ENCODE measurements at places on chromosomes 12 and 14.

DNA sequence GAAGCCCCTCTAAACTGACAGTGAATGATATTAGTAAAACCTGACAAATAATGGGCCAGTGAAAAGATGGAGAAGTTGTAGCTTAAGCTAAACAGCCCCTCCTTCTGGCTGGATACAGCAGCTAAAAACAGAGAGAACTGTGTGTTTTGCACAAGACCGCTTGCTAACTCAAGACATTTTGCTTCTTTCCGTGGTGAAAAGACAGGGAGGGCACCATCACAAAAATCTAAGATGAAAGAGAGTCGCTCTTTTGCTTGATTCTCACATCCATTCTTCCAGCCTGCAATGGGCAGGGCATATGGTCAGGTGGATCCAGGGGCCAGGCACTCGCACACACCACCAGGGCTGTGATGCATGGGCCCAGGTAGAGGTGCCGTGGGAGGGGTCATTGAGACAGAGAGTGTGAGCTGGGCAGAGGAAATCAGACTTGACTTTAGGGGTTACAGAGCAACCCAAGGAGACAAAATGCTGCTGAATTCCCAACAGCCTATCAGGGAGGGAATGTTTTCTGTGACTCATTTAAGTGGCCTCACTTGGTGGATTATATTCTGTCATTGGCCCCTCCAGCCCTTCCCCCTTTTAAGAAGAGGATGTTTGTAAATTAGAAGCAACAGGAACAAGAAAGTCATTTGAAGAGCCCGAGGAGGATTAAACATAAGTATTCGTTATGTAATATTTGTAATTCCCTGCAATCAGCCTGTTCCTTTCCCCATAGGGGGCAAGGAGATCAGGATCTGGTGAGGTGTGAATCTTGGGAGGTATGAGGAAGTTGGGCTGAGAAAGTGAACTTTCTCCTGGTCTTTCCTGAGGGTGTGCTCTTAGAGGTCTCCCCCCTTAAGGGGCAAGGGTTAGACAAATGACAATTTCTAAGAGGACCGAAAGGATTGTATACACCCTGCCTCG is 12.3 kb downstream of the EMP1 start:
- no peak for DNase-seq

- DNase-seq, result peak; percentile 65
These were observed at the start of gene IFT81 for GRCh38 chr12:110124269-110124995. Gene IFT81, plus strand, starts transcription at chr12:110124357. Its CDS starts 3,024 bp downstream, at chr12:110127381.

- no peak for DNase-seq
These were observed 82.1 kb upstream of the BDKRB2 start for GRCh38 chr14:96122496-96122895.

DNA sequence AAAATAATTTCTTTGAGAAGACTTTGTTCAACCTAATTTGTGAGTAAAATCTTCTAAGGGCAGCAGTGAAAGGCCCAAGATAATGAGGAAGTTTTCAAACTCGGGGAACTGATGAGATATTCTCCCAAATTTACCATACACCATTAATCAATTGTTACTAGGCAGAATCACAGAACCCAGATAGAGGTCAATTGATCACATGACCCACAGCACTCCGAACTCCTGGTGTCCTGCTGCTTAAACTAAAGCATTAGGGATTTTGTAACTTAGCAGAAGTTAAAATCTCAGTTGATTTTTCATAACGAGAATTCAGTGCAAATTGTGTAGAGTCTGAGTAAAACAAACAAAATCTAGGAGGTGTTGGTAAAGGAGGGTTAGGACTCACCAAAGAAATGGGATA is 207.8 kb downstream of the C12orf42 start:
- DNase-seq, result no peak

DNA sequence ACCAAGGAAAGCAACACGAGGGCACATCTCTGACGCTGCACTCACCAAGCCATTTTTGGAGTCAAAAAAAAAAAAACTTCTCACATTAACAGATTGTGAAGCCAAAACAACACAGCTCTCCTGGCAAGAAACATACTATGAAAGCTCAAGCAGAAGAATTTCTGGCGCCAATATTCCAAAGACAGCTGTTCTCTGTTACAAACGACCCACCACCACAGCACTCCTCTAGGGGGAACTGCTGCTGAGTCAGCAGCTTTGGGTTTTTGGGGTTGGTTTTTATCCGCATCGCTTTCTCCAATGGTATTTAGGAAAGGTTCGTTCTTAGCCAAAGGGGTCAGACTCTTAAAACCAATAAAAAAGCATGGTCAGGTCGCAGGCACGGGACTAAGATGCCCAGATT is 379.4 kb downstream of the RPS29 start:
- no peak for DNase-seq

- DNase-seq, result no peak
These were observed 21.6 kb downstream of the EXOC5 start for GRCh38 chr14:57246933-57247657.

DNA sequence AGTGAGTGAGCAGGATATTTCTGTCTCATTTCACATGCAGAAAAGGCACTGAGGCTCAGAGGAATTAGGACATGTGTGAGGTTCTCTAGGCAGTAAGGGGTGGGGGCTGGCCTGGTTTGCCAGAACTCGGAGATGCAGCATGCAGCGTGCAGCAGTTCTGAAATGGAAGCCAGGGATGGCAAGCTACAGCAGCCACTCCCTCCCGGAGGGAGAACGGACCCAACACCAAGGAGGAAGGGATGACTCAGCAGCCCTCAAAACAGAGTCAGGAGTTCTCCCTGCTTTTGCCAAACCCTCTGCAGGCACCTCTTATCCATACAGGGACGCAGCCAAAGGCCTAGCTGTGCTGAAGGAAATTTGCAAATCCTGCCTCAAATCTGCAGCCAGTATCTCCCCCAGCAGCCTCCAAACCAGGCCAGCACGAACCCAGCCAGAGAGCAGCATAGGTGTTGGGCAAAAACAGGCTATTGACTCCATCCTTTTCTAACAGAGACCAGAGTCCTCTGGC is 10.3 kb upstream of the SERPINA3 start:
- DNase-seq, result no peak

GRCh38 chr12:24500831-24501230 is 448.1 kb downstream of the BCAT1 start:
- DNase-seq, result no peak

DNA sequence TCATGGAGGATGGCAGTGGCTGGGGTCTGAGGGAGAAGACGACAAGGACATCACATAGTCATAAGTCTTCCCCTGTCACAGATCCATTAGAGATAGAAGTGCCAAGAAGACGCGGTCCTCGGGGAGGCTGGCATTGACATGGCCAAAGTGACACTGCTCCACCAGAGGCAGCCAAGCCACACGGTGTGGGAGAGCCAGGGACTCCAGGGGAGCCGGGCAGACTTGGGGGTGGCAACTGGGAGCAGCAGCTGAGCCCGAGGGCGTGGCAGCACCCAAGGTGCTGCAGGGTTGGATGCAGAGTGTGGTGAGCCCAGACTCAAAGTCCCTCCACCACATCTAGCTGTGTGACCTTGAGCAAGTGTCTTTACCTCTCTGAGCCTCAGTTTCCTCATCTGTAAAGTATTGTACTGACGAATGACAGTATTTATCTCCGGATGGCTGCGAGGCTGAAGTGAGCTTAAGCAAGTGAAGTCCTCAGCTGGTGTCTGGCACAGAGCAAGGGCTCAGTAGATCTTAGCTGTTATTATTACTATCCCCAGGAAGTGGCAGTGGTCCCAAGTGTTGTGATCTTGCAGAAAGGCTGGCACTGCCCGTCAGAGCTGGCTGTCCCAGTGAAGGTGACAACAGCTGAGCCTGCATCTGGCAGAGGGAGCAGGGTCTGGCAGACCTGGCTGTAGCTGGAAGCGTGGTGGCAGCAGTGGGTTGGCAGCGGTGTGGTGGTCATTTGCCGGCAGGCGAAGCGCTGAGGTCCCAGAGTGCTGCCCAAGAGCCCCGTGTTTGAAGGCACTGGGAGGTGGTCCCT is 54.9 kb downstream of the ZNF664 start:
- no peak for DNase-seq

GRCh38 chr12:87157791-87158190 is 871.4 kb downstream of the C12orf50 start:
- no peak for DNase-seq

DNA sequence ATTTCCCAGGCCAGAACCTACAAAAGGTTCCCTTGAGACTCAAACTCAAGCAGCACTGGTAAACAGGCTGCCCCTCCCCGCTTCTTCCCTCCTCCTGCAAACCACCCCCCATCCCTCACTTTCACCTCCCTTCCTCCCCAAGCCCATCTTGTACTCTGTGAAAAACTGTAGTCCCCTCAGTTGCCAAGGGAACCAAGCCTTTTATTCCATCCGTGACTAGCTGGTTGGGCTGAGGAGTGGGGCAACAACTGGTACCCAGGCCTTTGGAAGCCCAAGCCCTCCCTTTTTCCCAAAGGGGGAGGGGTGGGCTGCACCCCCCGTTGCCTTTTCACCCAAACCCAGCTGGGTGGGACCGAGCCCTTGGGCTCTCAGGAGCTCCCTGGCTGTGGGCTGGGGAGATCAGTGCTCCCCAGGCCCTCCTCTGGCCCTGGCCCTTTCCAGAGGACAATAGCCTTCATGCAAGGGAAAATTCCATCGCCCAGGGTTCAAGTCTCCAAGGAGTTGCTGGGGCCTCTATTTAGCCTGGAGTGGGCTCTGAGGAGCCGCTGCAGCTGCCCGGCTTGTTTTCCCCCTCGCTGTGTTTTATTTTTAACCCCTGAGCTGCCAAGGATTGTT is 61.9 kb downstream of the ZFP36L1 start:
- DNase-seq, result no peak
